Activated CD4-positive, alpha-beta memory T cell treated with anti-CD3 and anti-CD28 coated beads, Interleukin-2, amount 10 ng/mL, durations not matched to agents 7 days and 5 days (primary cell): ENCODE measurements at places on chromosomes 7 and 10.

DNA sequence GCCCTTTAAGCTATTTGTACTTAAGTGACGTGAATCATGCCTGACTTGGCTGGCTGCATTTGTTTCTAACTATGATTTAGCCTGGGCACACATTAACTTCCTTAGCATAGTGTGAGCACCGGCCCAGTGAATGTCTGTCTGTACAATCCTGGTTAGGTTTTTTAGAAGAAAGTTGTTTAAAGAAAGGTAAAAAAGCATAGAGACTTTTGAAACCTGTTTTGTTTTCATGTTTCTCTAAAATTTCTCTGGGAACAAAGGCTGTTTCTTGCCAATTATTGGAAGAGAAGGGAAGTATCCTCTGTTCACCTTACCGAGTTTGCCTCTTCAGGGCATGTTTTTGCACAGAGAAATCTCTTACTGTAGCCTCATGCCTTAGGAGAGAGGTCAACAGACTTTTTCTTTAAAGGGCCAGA, 42.9 kb upstream of the MET start:
- DNase-seq: no peak

DNA sequence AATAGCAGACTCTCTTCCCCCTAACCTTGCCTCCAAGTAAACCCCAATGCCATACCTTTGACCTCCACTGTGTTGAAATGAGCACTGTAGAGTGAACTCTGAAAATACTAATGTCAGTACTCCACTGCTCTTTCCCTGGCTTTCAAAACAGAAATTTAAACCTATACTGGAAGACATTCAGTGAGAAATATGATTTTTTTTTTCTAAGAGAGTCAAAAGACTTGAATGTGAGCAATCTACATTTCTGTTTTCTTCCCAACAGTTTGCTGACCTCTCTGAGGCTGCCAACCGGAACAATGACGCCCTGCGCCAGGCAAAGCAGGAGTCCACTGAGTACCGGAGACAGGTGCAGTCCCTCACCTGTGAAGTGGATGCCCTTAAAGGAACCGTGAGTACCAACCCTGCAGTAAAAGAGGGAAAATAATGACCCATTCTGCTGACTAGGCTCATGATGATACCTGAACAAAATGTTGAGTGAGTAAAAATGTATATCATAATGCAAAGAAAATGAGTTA, 6.4 kb downstream of the VIM start:
- DNase-seq: no peak

GRCh38 chr10:114002422-114002821, 41.2 kb upstream of the ADRB1 start:
- no peak for DNase-seq

DNA sequence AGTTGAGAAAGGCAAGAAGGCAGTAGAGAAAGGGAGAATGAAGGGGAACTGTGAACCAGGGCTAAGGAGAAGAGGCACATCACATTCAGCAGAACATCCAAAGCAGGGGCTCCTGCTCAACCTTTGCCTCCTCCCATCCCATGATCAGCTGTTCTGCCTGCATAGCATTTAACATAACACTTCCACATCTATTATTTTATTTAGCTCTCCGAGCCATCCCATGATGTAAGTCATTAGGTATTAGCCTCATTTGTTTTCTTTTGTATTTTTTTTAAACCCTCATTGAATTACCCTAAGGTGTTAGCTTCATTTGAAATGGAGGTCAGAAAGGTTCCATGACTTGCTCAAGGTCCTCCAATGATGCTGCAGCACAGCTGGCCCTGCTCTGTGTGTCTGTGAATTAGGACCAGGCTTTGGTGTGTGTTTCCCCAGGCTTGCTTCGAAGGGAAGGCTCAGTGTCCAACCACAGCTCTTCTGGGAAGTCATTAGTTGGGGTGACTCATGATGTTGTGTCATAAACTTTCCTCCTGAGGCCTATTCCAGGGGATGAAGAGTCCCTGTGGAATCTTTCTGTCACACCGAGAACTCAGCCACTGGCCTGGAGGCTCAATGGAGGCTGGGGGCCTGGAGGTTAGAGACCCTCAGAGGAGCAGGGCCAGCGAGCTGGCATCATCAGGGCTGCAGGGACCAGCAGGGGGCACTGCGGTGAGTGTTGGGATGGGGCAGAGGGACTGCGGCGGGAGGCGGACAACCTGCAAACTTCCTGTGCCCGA, 16.5 kb downstream of the NPFFR1 start:
- no peak for DNase-seq

DNA sequence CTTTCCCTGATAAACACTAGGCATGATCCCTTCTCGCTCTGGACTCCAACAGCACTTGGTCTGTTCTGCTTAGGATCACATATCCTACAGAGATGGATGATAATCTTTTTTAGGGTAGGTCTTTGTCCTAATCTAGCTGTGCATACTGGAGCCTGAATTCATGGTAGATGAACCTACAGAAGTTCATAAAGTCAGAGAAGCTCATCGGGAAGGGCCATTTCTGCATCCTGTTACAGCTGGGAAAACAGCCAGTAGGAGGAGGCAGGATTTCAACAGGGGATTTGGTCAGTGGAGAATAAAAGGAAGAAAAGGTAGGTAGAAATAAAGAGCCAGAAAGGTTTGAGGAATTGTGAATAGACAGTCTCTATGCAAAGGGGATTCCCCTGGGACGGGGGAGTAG, 101.4 kb downstream of the ANK3 start:
- no peak for DNase-seq

GRCh38 chr10:70324339-70324861, 40.6 kb upstream of the NPFFR1 start:
- no peak for DNase-seq

GRCh38 chr10:59891349-59891748, 15.0 kb downstream of the CCDC6 start:
- DNase-seq: no peak

DNA sequence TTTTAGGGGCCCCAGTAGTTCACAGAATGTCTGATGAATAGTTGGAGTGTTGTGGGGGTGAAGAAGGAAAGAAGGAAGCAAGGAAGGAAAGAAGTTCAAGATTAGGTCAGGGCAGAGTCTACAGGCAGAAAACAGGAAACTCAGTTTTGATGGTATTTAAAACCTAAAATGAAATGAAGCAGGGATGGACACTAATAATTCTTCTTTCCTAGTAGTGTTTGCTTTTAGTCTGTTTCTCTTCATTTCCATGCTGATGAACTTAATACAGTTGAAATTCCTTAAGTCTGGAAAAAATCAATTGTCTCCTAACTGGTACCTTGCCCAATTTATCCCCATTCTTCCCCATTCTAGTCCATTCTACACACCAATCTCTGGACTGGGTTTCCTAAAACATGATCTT, 59.0 kb upstream of the GSAP start:
- DNase-seq: no peak

- no peak for DNase-seq
Observed at GRCh38 chr7:99594948-99595745, 2.9 kb upstream of the TMEM225B start.

DNA sequence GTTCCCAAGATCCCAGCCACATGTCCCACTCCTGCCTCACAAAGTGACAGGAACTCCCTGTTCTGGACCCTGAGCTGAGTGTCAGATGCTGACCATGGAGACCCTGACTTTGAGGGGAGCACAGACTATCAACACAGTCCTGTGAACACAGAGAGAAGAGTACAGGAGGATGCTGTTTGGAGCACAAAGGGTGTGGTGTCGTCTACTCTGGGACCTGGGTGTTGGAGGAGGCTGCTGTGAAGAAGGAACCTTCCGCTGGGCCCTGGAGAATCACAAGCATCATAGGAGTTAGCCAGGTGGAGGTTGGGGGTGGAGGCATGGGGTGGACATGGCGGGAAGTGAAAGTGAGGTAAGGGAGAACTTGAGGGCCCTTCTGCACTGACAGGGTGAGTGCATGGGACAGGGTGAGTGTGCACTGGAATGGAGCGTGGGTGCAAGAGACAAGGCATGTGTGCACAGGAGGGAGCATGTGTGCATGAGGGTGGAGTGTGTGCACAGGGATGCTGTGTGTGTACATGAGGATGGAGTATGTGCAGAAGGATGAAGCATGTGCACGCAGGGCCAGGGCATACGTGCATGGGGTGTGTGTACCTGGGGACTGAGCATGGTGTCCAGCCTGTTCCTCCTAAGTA, 70.7 kb upstream of the ANTXRL start:
- DNase-seq: no peak

GRCh38 chr7:43877968-43878864, 8.9 kb upstream of the MRPS24 start:
- no peak for DNase-seq

- DNase-seq: no peak
Observed at GRCh38 chr7:82527851-82528250, 84.3 kb upstream of the CACNA2D1 start.

DNA sequence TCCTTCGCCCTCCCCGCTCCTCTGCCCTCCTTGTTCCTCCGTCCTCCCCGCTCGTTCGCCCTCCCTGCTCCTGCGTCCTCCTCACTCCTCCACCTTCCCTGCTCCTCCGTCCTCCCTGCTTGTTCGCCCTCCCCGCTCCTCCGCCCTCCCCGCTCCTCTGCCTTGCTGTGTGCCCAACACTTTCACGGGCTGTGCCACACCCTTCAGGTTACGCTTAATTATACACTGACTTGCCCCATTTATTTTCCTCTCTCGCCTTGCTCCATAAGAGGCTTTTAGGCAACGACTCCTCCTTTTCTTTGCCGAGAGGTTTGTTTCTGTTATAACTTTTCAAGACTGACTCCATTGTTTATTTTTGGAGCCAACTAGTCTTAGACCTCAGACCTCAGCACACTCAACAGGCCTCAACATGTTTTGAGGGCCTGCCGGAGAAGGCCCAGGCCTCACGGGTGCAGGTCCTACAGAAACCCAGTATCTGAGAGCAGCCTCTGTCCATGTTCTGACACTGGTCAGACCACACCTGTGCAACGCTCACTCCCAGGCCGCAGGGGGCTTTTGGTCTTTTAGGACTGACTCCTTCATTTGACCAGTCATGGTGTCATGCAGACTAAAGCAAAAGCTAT, 18.2 kb upstream of the PRKAG2 start:
- DNase-seq: no peak

GRCh38 chr7:2651336-2651735, 19.6 kb downstream of the TTYH3 start:
- no peak for DNase-seq

GRCh38 chr7:22942191-22942590, 71.7 kb downstream of the HYCC1 start:
- no peak for DNase-seq

- DNase-seq: peak; percentile 31
Observed at GRCh38 chr10:86723009-86723408, 33.4 kb upstream of the BMPR1A start.

- no peak for DNase-seq
Observed at GRCh38 chr7:101140339-101140699, 13.4 kb downstream of the SERPINE1 start.

- no peak for DNase-seq
Observed at GRCh38 chr10:128594688-128595087, 468.5 kb upstream of the MKI67 start.

DNA sequence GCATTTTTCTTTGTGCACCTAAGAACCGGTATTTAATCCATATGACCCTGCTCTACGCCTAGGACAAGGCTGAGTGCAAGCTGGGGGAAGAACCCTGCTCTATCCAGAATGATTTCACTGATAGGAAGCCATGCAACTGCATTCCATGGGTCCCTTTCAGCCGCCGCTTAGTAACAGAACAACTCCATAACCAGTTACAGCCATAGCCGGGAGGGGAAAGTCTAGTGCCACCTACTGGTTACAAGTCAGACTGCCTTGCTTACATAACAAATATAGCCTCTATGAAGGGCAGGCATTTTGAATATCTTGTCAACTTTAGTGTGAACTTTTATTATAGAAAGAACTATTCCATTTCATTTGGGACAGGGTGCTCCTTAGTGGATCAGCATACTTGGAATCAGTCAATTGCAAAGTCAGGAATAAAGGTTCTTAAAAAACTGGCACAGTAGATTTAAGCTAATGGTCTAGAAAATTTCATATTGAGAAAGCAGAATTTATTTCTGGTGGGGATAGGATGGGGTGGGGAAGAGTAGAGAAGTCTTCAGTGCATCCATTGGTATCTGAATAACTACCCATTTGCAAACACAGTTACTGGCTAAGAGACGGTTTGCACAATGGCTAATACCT, 521.7 kb downstream of the ADRA2A start:
- DNase-seq: peak; percentile 48

GRCh38 chr10:44322137-44322536, 62.8 kb downstream of the CXCL12 start:
- DNase-seq: no peak

DNA sequence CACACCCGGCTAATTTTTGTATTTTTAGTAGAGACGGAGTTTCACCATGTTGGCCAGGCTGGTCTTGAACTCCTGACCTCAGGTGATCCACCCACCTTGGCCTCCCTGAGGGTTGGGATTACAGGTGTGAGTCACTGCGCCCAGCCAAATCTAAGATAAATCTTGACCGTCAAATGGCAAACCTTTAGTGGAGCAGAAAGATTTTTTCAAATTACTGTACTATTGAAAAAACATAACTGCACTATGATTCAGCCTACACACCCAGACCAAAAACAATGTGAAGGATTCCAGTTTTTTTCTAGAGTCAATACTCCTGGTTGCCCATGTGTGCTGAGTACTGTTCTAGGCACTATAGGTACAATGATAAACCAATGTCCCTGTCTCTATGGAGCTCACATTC, 33.9 kb upstream of the SVIL start:
- DNase-seq: no peak

GRCh38 chr7:70034999-70035398, 436.7 kb downstream of the AUTS2 start:
- no peak for DNase-seq

DNA sequence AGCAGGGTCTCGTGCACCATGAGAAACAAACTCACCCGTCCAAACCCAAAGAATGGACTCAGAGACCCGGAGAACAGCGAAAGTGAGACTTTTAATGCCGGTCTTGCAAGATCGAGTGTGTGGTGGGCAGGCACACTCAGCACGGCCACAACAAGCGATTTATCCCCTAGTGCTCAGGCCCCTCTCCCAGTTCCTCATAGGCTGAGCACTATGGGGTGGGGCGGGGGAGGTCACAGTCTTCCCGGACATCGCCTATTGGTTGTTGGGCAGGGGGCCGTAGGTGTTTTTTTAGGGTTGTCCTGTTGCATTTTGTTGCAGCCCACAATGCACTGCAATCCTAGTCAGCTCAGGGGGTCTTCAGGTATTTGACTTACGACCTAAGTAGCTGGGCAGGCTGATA, 608.3 kb upstream of the FOXK1 start:
- no peak for DNase-seq

DNA sequence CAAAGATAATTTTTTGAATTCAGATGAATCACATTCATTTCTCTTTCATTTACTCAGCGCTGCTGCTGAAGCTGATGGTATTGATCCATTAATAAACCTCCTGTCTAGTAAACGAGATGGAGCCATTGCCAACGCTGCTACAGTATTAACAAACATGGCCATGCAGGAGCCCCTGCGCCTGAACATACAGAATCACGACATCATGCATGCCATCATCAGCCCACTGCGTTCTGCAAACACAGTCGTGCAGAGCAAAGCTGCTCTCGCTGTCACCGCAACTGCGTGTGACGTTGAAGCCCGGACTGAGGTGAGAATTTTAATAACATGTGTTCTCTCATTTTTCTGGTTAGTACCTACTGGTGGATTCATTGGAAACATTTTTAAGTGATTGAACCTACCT, 70.2 kb downstream of the ARMC3 start:
- no peak for DNase-seq
